Hematopoietic multipotent progenitor cell treated with erythropoietin and hydrocortisone succinate and interleukin-3 and kit ligand, for 17 days (in vitro differentiated cells): ENCODE measurements at places on chromosomes 5 and 9.
A peak's percentile ranks its signal among the peaks of the same experiment; 100 is the strongest.

- no peak for DNase-seq
Measured at GRCh38 chr9:88085476-88085875, 52.8 kb downstream of the SPATA31C2 start.

GRCh38 chr5:145316282-145316681 is 518.9 kb downstream of the PRELID2 start:
- no peak for DNase-seq

- DNase-seq = no peak
Measured at GRCh38 chr9:95725045-95725444, 150.4 kb upstream of the ERCC6L2 start.

DNA sequence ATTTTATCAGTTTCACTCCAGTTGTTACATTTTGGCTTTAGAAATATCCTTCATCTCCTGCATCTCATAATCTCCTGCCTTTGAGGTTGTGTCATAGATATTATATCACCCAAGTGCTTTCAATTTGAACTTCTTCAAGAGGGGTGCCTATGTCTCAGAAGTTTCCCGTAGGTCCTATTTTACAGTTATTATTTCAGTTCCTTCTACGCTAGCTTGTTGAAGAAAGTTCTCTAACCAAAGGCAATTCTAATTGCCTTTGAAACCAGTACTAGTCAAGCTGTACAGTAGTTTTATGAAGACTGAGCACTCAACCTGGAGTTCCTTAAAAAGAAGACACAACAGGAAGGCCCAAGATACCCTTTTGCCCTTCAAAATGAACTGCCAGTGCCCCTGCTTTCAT is 116.4 kb downstream of the ZCCHC7 start:
- DNase-seq = no peak

DNA sequence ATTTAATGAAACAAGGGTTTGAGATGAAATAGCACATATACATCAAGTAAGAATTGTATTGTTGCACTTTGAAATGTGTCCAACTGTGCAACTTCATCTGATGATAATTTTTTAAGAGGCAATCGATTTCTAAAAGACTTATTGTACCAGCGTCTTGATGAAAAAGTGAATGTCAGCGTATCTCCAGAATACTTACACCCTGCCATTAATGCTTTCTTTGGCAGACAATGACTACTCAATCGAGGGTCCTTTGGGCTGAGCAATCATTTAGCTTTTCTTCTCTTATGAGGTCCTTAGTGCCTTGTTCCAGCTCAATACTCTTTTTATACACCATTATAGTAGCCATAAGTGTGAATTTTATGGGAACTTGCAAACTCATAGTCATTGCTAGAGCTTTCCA is 4.7 kb downstream of the TLE1 start:
- DNase-seq = no peak

DNA sequence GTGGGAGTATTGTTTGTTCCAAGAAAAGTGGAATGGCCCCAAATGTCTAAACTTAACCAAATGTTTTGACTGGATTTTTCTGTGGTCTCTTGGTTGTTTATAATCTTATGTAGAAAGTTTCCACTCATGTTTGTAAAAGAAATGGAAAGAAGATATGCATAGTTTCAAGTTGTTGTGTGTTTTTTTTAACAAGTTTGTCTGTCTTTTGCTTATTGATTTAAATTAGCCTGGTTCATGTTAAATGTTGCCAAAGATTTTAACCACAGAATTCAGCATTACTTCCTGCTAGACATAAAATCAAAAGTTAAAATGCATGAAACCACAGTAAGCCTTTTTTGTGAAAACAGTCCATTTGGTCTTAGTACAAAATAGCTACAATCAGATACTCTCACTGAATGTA is 14.0 kb downstream of the PPWD1 start:
- DNase-seq = no peak

DNA sequence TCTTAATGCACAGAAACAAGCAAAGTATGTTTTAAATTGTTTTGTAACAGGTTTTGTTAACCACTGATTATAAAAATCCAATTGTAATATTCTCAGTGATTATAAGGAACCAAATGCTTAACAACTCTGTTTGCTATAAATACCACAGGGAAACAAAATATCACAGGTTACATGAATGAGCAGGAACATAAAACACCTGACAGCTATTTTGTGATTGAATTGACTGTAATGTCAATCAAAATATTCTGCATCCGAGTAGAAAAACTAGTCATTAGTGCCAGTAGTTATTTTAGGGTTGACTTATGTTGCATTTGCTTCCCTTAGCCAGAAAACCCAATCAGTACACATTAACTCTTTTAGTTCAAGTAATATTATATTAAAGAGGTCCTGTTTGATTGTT is 1707.8 kb upstream of the ACO1 start:
- no peak for DNase-seq

- DNase-seq = no peak
Measured at GRCh38 chr9:7265181-7265580, 507.4 kb downstream of the KDM4C start.

- no peak for DNase-seq
Measured at GRCh38 chr9:107147134-107147533, 135.9 kb upstream of the RAD23B start.

DNA sequence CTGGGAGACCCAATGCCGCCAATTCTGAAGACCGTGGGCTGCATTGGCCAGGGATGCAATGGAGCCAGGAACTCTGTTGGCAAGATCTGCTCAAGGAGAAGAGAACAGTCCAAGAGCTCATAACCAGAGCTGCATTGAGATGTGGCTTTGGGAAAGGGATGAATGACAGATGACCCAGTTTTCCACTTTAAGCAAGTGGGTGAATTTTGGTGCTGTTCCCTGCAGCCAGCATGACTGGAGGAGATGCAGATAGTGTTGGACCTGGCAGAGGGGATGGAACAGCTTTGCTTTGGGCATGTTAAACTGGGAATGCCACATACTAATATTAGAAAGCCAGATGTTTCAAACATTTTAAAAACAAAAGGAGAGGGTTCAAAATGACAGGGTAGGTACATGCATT is 143.1 kb downstream of the FSTL4 start:
- DNase-seq = no peak

- DNase-seq = no peak
Measured at GRCh38 chr5:165196961-165197360, 1691.5 kb downstream of the MAT2B start.

DNA sequence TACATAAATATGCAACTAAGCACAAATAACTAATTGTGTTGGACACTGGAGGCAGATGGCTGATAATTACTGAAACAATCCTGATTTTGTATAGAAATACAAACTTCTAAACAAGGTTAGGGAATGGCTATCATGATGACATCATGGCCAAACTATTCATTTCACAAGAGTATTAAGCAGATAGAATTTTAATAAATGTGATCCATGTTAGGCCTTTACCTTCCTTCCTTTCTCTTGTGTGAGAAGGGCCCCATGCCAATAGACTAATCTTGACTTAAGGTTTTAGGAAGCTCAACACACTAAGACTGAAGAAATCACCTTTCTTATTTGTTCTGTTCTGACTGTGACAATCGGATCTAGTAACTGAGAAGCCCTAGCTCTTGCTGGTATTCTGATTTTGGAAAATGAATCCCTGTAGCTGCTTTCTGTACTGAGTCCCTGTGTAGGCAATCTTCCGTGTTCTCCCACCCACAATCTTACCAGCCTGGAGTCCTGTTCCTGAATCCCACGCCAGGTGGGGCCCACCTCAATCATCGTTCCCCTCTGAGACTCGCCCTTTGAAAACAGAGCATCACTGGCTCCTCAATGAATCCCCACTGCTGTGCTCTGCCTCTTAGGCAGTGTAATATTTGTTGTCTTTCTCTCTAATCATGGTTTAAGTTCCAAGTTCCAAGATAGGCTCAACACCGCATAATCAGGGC is 168.7 kb upstream of the GNA14 start:
- no peak for DNase-seq

GRCh38 chr9:78437806-78438205 is 140.9 kb downstream of the PSAT1 start:
- no peak for DNase-seq

DNA sequence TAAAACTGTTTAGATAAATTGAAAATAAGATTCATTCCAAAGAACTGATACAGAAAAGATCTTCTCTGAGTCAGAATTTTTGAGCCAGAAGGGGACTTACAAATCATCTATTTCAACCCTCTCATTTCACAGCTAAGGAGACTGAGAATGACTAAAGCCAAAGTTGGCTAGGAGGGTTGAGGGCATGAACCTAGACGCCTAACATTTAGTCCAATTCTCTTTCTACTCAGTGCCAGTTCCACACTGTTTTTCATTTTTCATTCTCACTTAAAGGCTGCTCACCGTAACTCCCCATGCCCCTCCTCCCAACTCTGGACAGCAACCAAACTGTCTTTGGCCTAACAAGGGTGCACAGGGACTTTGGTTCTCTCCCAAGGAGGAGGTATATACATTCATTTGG is 364.0 kb downstream of the NDUFS4 start:
- no peak for DNase-seq

DNA sequence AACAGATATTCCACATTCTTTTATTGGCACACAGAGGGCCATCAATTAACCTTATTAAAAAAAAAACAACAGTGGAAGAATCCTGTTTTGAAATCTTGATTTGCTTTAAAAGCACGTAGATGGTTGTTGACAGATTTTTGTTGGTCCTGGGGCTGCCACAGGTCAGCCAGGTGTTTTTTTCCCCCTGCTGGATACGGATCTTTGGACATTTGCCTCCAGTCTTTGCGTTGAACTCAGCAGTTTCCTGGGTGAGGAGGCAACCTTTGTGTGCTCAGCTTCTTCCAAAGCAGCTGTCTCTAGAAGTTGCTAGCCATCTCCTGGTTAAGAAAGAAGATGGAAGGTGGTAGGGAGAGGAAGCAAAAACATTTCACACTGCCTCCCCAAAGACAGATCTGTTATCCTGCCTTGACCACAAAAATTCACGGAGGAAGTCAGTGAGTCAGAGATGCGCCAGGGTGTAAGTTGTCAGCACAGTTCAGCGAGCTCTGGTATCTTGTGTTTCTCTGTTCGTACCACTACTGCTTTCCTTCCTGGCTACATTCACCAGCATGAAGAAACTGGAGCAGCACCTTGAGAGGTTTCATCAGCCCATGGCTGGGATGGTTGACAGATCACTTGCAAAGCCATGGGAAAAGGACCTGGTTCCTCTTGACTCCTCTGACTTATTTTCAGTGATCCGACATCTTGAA is 207.3 kb downstream of the ARHGAP26 start:
- DNase-seq = no peak

GRCh38 chr9:123315635-123316034 is 40.4 kb upstream of the CRB2 start:
- DNase-seq = no peak

GRCh38 chr9:115378758-115379157 is 260.8 kb upstream of the TNC start:
- DNase-seq = no peak

GRCh38 chr5:172766287-172767108 is 4.5 kb downstream of the DUSP1 start:
- DNase-seq = peak; percentile 44

DNA sequence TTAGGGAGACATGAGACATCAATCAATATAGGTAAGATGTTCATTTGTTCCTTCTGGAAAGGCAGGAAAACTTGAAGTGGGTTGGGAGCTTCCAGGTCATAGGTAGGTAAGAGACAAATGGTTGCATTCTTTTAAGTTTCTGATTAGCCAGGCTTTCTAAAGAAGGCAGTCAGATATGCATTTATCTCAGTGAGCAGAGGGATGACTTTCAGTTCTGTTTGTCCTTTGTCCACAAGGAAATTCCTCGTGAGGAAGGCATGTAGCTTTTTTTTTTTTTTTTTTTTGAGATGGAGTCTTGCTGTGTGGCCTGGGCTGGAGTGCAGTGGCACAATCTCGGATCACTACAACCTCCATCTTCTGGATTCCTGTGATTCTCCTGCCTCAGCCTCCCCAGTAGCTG is 155.3 kb upstream of the ABCA1 start:
- DNase-seq = no peak

DNA sequence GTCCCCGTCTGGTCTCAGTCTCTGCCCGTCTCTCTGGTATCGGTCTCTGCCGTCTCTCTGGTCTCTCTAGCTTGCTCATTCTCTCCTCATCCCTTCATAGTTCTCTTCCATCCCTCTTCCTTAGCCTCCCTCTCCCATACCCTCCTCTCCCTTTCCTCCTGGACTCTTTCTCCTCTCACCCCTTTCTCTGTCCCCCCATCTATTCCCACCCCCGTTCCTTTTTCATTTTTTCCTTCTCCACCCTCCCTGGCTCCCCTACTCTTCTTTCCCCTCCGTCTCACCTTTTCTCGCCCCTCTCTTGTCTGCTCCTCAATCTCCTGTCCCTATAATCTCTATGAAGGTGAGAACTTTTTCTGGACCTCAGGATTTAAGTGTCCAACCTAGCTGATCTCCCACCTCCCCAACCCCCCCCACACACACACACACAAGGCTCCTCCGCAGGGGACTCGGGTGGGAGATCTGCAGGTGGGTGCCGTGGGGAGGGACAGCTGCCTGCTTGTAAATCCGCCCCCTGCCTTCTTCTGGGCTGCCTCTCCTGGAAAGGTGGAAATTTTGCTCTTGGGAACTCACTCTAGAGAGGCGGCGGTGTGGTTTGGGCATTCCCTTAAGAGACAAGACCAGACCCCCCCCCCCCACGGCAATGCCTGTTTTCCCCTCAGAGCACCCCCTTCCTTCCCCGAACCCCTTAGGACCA is 953 bp downstream of the UBE2QL1 start:
- no peak for DNase-seq

DNA sequence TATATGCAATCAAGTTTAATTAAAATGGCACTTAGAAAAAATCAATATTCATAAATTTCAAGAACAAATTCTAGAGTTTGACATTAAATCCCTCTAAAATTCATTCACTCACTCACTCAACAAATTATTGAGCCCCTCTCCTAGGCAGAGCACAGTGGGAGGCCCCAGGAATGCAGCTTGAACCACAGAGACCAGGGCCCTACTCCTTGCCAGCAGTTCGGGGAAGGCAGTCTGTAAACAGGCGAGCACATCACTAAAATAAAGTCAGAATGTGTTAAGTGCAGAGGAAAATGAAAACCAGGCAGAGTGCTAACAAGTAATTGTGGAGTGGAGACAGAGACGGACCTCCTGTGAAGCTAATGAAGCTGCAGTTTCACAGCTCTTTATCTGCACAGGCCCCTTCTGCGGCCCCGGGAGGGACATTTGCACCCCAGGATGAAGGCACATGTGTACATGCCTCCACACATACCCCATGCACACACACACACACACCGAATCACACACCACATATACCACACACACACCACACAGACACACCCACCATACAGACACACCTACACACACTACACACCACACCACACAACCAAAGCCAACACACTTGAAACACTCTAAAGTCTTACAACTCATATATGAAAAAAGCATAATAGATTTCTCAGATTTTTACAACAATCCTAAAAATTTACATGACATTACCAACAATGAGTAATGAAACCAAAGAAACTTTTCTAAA is 40.5 kb downstream of the BHMT start:
- DNase-seq = no peak

GRCh38 chr5:142009886-142010285 is 2.9 kb downstream of the GNPDA1 start:
- DNase-seq = no peak

GRCh38 chr5:114305402-114306207 is 56.3 kb upstream of the KCNN2 start:
- DNase-seq = no peak
